ENCODE measurements at places on chromosomes 5 and 9. TPM values are rescaled to one million over a fixed set of nuclear protein-coding genes. Genes with fewer than 3 reads are reported as not detected.

- peak overlapping the region; percentile 40 for H3K27ac ChIP-seq
- H3K36me3 ChIP-seq: peaks cover 13% of the 10 kb centered on the region
- no peaks in the 10 kb centered on the region for H3K27me3 ChIP-seq
- H3K4me1 ChIP-seq: peaks cover 8% of the 10 kb centered on the region
Measured at GRCh38 chr5:179795863-179796833, 2.4 kb downstream of the LTC4S start.

- H3K36me3 ChIP-seq: no peaks in the 10 kb centered on the region
- H3K27ac ChIP-seq: no peak overlapping the region
- no peak for DNase-seq
Measured at GRCh38 chr5:84379749-84380148, 4.9 kb downstream of the EDIL3 start.

- H3K27me3 ChIP-seq: peaks cover 12% of the 10 kb centered on the region
- H3K27ac ChIP-seq: no peak overlapping the region
- DNase-seq: no peak
- H3K4me3 ChIP-seq: no peak overlapping the region
Measured at GRCh38 chr9:85900504-85901201, 40.3 kb upstream of the NAA35 start.

AJM1 gene
- total RNA-seq: 5.8 TPM

PCBD2 gene
- 13.5 TPM for total RNA-seq
